ENCODE measurements at places on chromosomes 7 and 10.

DNA sequence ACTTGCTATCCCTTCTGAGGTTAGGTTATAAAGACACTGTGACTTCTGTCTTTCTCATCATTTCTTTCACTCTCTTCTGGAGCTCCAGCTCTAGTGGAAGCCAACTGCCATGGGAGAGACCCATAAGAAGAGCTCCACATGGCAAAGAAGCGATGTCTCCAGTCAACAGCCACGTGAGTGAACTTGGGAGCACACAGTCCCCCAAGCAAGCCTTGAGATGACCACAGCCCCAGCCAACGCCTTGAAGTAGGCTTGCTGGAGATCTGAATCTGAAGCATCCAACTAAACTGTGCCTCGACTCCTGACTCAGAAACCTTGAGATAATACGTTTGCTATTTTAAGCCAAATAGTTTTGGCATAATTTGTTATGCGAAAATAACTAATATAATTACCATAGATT lies 181.7 kb upstream of the GDF10 start:
- DNase-seq: no peak

DNA sequence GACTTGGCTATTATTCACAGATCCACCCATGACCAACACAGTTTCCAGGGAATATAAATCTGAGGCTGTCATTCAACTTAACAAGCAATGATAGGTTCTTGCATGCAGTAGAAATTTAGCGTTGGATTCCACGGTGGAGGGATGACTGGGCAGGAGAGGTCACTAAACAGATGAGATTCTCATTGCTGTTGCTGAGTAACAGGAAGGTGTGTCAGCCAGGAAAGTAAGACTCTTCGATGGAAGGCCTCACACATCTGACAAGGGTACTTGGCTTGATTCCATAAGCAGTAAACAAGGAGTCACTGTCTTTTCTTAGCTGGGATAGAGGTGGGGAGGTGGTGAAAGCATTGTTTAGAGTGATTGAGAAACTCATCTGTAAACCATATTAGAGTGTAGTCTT lies 1152.0 kb downstream of the SORCS3 start:
- DNase-seq: no peak

DNA sequence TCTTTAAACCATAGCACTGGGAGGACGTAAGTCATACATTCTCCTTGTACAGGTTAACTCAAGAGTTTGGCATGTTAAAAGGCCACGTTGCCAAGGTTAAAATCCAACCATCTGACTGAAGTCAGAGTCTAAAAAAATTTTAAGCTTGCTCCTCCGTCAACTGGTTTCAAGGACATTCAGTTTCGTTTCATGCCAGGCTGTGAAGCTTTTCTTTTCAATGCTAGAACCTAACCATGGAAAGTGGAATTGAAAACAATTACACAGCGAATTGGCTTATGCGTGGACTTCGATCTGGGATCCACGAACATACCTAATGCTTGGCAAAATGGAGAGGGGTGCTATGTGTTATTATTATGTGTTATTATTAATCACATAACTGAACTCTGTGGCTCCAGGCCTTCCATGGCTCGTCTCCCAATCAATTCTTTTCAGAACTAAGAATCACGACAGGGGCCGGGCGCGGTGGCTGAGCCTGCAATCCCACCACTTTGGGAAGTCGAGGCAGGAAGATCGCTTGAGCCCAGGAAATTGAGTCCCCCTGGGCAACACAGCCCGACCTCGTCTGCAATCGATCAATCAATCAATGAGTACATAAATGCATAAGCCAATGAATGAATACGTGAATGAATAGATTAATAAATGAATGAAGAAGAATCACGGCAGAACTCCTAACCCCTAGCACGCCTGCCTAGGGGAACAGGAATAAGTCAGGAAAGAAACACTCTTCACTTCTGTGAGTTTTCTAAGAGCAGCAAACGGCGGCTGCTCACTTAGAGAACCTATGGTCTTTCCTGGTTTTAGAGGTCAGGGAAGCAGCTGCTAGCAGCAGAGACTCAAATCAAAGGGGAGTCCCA lies 733 bp upstream of the ARL5B start:
- no peak for DNase-seq

GRCh38 chr7:111560773-111561653 lies 1.3 kb downstream of the IMMP2L start:
- no peak for DNase-seq

DNA sequence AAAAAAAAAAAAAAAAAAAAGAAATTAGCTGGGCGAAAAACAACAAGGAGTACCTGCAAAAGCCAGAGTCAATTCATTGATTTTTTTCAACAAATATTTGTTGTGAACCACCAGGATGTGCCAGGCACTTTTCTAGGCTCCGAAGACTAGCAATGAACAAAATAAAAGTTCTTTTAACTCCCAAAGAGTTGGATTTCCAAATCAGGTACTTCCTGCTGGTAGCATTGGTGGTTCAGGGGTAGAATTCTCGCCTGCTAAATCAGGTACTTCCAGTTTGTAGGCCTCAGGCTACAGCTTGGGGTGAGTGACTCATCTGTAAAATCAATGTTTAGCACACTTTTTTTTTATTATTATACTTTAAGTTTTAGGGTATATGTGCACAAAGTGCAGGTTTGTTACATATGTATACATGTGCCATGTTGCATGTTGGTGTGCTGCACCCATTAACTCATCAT lies 10.9 kb downstream of the PPA1 start:
- DNase-seq: no peak

GRCh38 chr7:24063721-24064120 lies 220.3 kb upstream of the NPY start:
- no peak for DNase-seq

DNA sequence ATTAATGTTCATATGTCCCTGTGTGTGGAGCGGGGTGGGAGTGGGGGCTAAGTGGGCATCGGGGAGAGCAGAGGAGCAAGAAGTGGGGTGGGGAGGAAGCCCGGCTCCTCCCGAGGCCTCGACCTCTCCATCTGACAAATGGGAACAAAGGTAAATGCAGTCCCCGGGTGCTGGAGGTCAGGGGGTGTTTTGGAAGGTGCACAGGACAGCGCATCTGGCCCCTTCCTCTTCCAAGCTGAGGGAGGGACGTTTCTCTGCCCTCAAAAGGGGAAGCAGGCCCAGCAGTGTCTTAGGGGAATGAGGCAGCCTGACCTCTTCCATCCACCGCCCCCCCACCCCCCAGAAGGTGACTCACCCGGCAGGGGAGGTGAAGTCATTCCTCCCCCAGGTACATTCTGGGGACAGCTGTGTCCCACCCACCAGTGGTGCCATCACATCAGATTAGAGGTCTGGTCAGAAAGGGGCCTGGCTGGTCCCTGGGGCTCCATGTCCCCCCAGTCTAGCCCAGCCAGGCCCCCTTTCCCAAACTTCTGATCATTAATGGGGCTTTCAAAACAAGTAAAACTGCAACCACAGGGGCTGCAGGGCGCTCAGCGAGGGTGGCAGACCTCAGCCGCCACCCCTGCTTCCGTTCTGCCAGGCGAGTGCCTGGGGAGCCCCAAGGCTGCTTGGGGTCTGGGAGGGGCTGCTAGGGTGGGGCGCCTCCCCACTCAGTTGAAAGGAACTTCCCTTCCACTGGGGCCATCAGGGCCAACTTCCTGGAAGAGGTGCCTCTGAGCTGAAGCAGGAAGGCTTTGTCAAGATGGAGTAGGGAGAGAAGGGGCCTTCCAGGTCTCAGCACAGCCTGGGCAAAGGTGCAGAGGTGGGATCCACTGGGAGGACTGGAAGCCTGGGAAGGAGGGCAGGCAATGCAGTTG lies 10.8 kb downstream of the LFNG start:
- DNase-seq: no peak

- DNase-seq: no peak
Observed at GRCh38 chr10:32650246-32650655, 204.3 kb downstream of the CCDC7 start.

GRCh38 chr7:16669581-16669980 lies 23.6 kb downstream of the BZW2 start:
- no peak for DNase-seq

DNA sequence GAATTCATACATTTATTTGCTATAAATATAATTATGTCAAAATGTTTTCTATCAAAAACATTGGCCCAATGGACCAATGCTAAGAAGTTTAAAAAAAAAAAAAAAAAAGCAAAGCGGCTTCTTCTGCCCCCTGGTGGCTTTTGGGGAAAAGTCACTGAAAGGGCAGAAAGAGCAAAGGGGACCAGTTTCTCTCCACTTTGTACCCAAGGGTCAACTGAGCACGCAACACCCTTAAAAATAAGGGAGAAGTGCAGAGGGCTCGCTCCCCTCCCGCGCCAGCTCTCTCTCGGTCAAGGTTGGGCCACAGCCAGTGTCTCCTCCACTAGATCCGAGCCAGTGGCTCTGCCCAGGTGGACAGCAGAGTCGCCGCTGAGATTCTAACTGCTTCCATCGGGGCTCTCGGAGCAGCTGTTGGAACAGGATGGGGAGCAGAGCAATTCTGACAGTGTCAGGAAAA lies 136.4 kb upstream of the FGFR2 start:
- no peak for DNase-seq

DNA sequence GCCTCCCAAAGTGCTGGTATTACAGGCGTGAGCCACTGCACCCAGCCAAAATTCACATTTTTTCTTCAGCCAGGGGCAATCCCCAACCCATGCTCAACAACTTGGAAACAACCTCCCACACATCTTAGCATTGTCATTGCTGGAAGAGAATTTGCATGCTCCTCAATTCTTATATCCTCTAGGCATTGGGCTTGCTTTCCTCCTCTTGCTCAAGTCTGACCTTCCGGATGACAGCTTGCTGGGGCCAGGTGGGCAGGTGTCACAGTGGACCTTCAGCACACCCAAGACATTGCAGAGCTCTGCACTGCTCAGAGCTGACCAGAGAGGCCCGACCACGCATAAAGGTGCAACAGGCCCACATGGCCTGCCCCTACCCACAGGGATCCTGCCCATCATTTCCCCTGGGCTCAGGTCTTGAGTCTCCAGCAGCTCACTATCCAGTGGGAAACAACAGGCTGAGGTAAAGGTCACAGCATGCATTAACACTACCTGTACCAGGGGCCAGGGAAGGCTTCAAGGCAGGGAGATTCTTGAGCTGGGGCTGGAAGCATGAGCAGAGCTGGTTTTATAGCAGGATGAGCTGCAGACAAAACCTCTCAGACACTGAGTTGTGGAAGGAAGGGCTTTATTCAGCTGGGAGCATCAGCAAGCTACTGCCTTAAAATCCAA lies 6.8 kb upstream of the GPR15LG start:
- no peak for DNase-seq

GRCh38 chr7:132359743-132360142 lies 216.5 kb downstream of the PLXNA4 start:
- no peak for DNase-seq

DNA sequence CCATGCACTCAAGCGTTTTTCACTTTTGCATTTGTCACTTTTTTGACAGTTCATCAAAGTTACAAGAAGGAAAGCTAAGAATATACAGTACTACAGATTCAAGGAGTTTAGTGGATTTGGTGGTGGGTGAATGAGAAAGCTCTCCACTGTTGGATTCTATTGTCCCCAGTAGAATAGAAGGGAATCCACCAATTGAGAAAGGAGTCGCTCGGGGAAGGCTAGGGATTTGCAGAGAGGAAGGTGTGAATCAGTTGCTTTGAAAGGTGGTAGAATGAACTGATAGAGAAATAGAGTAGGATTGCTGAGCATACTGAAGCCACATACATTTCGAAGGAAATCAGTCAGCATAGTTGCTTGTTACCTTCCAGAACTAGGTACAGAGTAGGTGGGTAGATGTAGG lies 33.7 kb upstream of the GLCCI1 start:
- no peak for DNase-seq

DNA sequence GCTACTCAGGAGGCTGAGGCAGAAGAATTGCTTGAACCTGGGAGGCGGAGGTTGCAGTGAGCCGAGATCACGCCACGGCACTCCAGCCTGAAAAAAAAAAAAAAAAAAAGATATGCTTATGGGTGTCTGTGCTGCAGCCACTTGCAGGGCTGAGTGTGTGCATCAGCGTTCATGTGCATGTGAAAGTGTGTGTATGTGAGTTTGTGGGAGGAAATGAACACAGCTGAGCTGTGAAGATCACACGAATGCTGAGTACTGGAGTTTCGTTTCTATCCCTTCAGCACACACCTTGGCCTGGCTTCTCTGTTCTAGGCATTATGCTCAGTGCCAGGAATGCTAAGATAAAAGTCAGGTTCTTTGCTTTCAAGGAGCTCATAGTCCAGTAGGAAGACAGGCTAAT lies 12.0 kb upstream of the SVOPL start:
- no peak for DNase-seq

- no peak for DNase-seq
Observed at GRCh38 chr7:108103558-108104298, 26.4 kb downstream of the LAMB4 start.

DNA sequence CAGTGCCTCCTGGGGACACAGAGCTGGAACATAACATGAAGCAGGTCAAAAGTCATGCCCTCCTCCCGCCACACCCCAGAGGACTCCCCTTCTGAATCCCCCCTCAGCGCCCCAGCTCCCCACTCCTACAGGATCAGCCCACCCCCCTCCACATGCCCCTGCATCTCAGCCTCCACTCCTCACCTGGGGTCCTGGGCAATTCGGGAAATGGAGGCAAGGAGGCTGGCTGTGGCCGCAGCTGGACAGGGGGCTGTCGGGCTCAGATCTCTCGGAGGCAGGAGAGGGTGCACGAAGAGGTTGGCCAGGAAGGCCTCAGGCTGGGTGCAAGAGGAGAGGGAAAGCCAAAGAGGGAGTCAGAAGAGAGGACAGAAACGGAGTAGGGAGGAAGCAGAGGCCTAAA lies 7.8 kb downstream of the ATG9B start:
- DNase-seq: no peak

DNA sequence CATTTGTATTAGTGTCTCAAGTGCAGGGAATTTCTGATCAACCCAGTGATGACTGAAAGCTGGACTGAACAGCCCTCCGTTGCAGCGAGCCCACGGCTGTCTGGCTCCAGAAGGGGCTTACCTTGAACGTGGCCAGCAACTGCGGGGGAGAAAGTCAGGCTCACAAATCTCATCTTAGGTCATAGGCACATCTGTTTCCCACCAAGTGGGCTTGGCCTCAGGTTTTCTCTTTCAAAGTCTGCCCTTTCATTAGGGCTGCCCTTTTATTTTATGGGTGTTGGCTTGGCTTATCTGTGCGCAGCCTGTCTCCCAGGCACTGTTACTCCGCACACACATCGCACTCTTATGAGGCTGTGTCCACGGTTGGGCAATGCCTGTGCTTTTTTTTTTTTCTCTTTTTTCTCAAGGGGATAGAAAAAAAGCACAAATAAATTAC lies 178.0 kb downstream of the JCAD start:
- no peak for DNase-seq

GRCh38 chr10:14553448-14553847 lies 221.2 kb downstream of the FAM107B start:
- no peak for DNase-seq
